ENCODE measurements at places on chromosomes 1 and 21.

GRCh38 chr1:239891621-239892358 is 199.9 kb upstream of the FMN2 start:
- no peak for DNase-seq

GRCh38 chr21:29396951-29397455 is 98.3 kb downstream of the BACH1 start:
- no peak for DNase-seq

DNA sequence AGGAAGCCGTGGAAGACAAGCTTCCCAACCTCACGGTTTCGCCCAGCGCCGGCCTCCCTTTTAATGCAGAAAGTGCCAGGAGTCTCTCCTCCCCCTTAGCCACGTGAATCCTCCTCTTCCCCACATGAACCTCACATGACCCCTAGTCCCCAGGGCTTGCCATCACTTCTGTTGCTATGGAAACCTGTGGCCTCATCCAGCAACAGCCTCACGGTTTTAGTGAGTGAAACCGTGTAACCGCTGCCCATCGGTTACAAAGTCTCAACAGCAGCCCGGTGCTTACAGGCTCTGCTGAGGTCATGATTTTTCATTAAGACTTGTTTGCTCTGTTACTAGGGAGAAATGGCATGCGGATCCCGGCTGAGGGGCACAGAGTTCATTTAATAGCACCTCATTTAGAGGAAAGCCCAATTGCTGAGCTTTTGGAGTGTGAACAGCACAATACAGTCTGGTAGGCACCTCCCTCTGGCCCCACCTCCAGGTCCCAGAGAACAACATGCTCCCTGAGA is 143.2 kb upstream of the BACE2 start:
- DNase-seq, result no peak

DNA sequence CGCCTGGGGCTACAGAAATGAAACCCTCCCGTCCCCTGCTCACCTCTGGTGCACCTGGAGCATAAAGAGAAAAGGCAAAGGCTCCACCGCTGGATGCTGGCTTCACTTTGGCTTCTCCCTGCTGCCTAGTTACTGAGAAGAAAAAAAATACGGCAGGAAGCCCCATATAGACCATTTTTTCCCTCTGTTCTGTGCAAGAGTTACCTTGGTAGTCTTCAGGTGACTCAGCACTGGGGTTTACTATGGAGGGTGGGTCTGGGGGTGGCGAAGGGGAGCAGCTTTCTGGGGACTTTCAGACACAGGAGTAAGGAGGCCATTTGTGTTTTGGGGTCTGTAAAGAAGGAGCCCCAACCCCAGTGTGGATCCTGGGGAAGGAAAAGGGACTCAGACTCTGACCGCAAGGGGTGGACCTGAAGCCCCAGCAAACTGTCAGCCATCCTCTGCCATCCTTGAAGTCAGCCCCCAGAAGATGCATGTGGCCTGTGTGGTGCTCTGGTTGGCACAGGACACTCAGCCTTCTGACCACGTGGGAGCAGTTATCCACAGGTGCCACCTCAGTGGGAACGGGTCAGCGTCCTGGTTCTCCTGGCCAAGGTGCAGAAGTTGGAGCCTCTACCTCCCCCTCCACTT is 25.9 kb upstream of the EPS8L3 start:
- no peak for DNase-seq

GRCh38 chr1:205930799-205931281 is 12.4 kb downstream of the SLC26A9 start:
- no peak for DNase-seq

- DNase-seq, result no peak
Observed at GRCh38 chr21:44485796-44486195, 30.5 kb downstream of the LRRC3 start.

GRCh38 chr1:166915941-166916340 is 39.9 kb upstream of the TADA1 start:
- no peak for DNase-seq
